ENCODE measurements at places on chromosomes 16 and 17.

DNA sequence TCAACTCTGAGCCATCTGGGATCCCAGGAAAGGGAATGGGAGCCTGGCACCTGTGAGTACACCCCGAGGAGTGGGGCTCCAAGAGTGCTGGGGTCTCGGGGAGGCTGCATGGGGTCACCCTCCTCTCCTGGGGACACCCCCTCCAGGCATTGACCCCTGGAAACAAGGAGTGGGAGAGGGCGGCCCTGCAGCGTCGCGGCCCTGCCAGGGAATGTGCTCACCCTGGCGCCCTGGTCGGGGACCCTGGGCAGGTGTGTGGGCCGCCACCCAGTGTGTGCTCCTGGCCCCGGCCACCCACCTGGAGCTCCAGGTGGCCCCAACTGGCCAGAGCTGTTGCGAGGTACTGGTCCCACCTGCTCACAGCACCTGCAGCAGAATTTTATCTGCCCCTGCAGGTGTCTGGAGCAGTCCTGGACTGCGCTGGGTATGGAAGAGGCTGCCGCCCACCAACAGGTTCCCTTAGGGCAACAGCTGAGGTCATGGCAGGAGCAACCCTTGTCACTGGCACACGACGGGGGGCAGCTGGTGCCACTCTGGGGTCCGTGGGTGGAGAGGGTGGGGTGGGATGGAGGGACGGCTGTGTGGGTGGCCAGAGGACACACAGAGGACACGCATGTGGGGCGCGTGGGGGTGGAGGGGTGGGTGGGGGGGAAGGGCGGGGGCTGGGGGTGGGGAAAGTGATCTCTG, 5.4 kb upstream of the PABPN1L start:
- DNase-seq = no peak

- no peak for DNase-seq
These were observed 157.1 kb upstream of the WSCD1 start for GRCh38 chr17:5913032-5913531.

- DNase-seq = no peak
These were observed 109.5 kb downstream of the ANKFN1 start for GRCh38 chr17:56262803-56263202.

DNA sequence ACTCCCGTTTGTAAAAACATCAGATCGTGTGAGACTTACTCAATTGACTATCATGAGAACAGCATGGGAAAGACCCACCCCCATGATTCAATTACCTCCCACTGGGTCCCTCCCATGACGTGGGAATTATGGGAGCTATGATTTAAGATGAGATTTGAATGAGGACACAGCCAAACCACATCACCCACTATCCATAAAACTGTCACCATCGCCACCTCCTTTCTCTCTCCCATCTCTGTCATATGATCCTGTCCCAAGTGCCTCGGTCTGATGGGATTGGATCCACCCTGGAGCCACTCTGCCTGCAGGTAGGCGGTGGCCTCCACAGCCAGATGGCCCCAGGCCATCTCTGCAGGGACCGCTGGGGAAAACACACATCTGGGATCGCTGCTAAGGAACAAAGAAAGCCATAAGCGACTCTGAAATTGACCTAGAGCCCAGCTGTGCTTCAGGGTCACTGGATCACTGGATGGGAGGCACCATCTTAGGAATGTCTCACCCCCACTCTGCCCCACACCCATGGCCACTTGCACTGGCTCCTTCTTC, 61.2 kb downstream of the TMEM186 start:
- peak; percentile 71 for DNase-seq

- no peak for DNase-seq
These were observed 8.0 kb downstream of the OSBPL7 start for GRCh38 chr17:47813512-47814031.

DNA sequence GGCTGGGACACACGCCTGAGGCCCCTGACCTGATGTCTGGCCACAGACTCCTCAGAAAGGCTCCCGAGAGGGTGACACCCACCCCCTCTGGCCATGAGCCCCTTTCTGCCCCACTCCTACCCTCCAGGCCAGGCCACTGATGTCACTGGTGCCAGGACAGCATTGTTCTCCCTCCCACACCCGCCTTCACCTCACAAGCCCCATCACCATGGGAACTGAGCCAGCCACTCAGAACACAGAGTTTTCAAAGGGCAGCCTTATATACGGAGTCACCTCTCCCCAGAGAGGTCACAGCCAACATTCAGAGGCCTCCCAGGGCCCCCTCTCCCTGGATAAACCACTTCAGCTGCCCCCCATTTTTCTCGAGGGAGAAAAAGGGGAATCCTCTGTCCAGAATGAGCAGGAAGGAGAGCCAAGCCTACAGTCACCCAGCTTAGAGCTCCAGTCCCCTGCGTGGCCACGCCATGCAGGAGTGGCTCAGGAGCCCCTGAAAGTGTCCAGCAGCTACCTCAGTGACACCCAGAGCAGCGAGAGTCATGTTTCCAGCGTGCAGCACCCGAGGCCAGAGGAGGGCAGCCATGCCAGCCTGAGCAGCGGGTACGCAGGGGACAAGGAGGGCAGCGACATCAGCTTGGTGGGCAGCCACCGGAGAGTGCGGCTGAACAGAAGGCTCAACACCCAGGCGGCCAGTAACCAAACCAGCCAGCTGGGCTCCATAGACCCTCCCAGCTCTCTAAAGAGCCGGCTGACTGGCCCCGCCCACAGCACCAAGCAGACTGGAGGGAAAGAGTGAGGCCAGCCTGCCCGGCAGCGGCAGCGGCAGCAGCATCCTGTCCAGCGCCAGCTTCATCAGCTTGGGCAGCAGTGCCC, at the start of gene C16orf82:
TSS of gene C16orf82 (plus strand) at position 260 of the 870 bp plus-strand sequence.
- peak; percentile 34 for DNase-seq

GRCh38 chr17:79388556-79389295, 222.1 kb downstream of the RBFOX3 start:
- peak; percentile 51 for DNase-seq

DNA sequence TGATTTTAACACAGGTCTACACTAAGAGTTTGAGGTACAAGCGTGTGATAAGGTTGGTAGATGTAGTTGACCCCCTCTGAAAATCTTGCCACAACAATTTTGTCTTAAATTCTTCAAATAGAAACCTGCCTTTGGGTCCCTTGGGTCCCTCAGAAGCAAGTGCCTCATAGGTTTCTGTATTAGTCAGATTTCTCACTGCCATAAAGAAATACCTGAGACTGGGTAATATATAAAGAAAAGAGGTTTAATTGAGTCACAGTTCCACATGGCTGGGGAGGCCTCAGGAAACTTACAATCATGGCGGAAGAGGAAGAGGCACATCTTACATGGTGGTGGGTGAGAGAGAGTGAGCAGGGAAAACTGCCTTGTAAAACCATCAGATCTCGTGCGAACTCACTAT, 301.2 kb downstream of the MAP2K6 start:
- DNase-seq = no peak

Measured in SK-N-DZ (cell line).